ENCODE measurements at places on chromosomes 12 and 14. TPM values are rescaled to one million over a fixed set of nuclear protein-coding genes. Genes with fewer than 3 reads are reported as not detected.

DNA sequence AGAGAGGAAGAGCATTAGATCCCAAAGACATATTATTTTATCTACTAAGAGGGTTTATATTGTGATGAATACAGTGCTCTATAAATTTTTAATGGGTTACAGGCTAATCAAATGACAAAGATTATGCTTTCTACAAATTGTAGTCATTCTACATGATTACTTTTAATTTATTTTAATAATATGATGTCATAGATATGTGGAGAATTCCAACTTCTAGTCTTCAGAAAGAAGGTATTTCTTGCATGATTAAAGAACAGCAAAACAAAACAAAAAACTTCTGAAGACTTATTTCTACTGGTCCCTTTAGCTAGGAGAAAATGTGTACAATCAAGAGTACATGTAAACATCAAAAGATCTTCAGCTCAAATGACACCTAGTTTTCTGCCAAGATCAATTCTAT is 71.5 kb upstream of the FOXG1 start:
- DNase-seq, result no peak

FGD4 gene
- 53.9 TPM for total RNA-seq

GRCh38 chr14:43789458-43789857 is 717.6 kb downstream of the FSCB start:
- DNase-seq, result no peak

GRCh38 chr12:52877242-52877641 is 27.6 kb downstream of the KRT8 start:
- no peak for DNase-seq

DNA sequence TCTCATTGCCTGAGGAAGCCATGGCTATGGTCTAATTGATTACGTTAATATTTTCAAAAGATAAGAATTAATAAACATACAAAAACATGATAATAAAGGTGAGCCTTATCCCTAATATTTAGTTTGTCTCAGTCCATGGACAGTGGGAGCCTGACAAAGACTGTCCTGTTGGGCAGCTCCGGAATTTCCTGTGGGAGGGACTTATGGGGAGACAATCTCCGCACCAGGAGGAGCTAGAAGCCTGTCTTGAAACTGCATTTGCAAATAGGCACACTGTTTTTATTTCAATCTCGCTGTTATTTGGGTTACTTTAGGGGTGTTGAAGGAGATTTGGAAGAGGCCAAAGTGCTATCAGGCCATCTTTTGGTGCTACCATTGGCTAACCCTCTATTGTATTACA is 50.8 kb upstream of the ZDHHC17 start:
- DNase-seq, result peak; percentile 57

KRT8 gene
- total RNA-seq, result 244 TPM

- no peak for DNase-seq
Observed at GRCh38 chr14:22561661-22562579, 27.1 kb downstream of the DAD1 start.

- DNase-seq, result peak; percentile 29
Observed at GRCh38 chr12:30847259-30847658, 79.3 kb upstream of the TSPAN11 start.

GRIP1 gene
- 19.5 TPM for total RNA-seq

HCAR2 gene
- total RNA-seq, result not detected

- no peak for DNase-seq
Observed at GRCh38 chr14:74514471-74514941, 20.9 kb downstream of the ISCA2 start.

DNA sequence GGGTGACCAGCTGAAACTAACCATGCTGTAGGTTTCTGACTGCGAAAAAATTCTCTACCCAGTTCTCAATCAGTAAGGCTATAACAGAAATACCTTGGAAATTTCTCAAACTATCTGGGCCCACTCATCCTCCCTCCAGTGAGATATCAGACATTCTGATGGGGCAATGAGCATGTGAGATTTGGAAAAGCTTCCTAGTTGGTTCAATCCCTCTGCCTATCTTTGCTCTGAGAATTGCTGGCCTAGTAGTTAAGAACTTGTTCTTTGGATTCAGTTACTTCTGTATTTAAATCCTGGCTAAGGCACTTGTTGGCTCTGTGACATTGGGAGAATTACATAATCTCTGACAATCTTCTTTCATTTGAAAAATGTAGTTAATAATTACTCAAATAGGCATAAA is 119.4 kb downstream of the SLC15A5 start:
- no peak for DNase-seq
